Glutamatergic neuron (in vitro differentiated cells): ENCODE measurements at places on chromosomes 6 and 20. TPM values are rescaled to one million over a fixed set of nuclear protein-coding genes. Genes with fewer than 3 reads are reported as not detected.

Gene PI3
- not detected for total RNA-seq

Gene TSHZ2
- 10.0 TPM for total RNA-seq

Gene PPIL6
- total RNA-seq: 0.83 TPM

Gene MTCH1
- total RNA-seq: 179 TPM

Gene FERMT1
- total RNA-seq: 0.29 TPM

Gene SNAI1
- 3.9 TPM for total RNA-seq

- no peak for DNase-seq
Observed at GRCh38 chr6:53611342-53611741, 54.2 kb downstream of the KLHL31 start.

GRCh38 chr6:24460966-24461365, 28.4 kb downstream of the GPLD1 start:
- DNase-seq: no peak

- DNase-seq: no peak
Observed at GRCh38 chr6:134878136-134878535, 71.8 kb downstream of the ALDH8A1 start.

DNA sequence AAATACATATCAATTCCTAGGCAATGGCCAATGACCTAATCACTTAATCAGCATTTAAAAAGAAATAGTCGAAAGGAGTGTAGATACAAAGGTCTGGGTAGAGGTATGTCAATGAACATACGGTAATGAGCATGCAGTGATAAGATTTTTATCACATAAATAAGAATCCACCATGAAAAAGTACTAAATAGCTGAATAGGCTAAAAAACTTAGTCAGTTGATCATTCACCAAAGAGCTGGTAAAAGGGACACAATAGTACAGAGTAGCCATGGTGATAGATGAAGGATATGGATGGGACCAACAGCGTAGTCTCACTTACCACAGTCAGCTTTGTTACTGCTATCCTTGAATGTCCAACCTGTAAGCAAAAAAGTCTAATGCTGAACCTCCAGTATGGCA, 1018.6 kb upstream of the EYS start:
- no peak for DNase-seq

DNA sequence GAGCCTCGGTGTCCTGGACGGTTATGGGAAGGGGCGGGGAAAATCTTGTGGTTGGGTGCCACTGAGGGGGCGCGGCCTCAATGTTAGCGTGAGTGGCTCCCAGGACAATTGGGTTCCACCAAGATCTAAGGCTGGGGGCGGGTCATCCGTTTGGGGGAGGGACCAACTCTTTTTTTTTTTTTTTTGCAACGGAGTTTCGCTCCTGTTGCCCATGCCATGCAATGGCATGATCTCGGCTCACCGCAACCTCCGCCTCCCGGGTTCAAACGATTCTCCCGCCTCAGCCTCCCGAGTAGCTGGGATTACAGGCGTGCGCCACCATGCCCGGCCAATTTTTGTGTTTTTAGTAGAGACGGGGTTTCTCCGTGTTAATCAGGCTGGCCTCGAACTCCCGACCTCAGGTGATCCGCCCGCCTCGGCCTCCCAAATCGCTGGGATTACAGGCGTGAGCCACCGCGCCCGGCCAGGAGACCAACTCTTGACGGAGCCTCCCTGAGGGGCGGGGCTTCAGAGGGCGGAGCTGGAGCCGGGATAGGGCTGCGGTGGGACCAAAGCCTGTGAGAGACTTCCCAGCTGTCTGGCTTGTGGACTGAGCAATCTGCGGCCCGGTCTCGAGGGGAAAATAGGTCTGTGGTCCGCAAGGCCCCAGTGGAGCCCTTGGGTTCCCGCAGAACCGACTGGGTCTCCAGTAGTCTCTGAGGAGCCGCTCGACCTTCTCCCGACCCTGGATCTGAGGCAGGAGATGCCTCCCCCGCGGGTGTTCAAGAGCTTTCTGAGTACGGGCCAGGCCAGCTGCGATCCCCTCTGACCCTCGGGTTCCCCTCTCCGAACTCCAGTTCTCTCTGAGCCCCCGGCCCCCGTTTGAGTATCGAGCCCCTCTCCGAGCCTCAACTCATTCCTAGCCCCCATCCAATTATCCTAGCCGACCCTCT, 1.1 kb downstream of the SPAG4 start:
- DNase-seq: peak; percentile 83

DNA sequence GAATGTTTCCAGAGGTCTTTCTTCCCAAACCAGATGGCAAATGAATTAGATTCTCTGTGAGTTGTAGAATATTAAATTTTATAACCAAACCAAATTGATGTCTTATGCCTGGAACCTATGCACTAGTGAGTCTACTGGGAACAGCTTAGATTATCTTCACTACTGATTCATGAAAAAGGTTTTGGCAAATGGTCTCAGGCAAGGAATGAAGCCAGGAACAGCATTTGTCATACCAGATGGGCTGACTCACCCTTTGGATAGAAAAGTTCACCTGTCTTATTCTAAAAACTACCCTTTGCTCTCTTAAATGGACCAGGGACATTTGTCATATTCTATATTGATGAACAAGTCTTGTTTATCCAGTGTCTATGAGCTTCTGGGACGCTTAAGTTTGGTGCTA, 135.4 kb upstream of the ECI2 start:
- DNase-seq: no peak

DNA sequence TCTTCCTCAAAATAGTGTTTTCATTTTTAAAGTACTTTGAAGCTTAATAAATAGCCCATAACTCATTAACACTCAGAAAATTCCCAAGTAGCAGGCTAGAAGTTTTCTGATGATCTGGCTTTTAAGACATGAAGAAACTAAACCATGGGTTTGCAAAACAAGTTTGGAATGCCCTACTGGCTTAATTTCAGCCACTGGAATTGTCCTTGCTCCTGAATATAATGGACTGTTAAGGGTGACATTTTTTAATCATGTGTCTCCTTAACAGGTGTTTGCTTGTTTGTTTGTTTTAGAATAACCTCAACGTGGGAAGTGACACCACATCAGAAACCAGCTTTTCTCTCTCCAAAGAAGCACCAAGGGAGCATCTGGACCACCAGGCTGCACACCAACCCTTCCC, 49.1 kb downstream of the ISM1 start:
- DNase-seq: no peak

DNA sequence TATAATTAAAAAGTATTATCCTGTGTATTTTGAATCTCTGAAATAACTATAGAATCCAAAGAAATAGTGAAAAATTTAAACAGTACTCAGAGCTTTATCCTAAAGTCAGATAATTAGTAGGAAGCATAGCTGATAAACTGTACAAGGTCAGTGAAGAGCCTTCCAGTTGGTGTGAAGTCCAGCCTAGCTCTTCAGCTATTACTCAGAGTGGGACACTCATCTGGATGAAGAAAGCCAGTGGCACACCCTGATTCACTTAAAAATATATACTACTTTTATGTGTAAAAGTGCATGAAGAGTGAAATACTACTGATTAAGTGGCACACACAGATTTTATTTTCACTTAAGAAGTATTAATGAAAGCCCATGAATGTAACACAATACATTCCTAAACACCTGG, 3.1 kb downstream of the IFNGR1 start:
- DNase-seq: no peak
